Stimulated activated CD8-positive, alpha-beta memory T cell treated with anti-CD3 and anti-CD28 coated beads, Interleukin-4, amount 100 ng/mL, for 1 hour (primary cell): ENCODE measurements at places on chromosomes 3 and 15.
A peak's percentile ranks its signal among the peaks of the same experiment; 100 is the strongest.

DNA sequence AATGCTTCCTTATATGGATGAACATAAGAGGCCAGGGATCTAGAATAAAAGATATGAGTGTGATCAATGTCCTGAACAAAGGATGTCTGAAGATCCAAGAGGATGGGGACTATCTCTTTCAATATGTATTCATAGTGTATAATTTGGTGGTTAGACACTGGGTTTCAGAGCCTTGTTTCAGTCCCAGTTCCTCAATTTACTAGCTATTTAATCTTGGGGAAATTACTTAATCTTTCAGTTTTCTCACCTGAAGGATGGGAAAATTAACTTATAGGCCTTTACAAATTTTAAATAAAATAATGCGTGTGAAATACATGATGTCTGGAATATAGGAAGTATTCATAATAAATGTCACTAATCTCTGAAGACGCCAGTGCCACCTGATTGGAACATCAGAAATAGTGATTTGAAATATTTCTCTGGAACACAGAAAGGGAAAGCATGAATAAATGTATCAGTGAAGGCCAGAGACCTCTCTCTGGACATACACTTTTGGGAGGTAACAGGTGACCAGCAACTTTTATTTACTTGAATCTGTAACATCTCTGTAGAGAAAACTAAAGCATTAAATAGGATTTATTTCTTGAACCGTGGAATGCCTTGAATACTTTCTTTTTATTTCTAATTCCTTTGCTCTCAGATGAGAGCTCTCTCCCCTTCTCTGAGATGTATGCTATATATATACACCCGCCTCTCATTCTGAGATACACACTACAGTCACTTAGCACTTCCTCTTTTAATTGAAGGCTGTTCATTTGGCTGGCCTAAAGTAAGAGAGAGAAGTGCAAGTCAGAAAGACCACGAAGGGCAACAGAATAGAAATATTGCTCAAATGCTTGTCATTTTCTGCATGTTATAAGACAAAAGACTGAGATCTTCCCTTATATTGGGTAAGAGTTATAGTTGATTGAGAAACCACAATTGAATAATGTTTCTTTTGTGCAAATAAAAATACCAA lies 407.1 kb downstream of the LSAMP start:
- DNase-seq: no peak

GRCh38 chr3:105762749-105763658 lies 105.8 kb downstream of the CBLB start:
- no peak for DNase-seq

DNA sequence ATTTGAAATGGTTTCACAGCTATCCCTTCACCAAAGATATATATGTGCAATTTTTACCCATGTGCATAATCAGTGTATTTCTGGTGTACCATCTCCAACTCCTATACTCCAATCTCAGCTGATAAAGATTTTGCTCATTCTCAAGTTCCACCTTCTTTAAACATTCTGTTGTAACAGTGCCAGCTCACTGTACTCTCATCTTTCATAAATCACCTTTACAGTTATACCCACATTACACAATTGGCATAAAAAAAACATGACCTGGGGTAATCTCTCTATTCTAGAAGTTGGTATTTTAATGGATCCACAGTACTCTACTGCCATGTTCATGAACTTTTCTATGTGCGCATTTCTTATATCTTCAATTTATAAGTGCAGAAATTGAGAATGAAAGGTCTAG lies 339.9 kb upstream of the DPH6 start:
- DNase-seq: no peak

DNA sequence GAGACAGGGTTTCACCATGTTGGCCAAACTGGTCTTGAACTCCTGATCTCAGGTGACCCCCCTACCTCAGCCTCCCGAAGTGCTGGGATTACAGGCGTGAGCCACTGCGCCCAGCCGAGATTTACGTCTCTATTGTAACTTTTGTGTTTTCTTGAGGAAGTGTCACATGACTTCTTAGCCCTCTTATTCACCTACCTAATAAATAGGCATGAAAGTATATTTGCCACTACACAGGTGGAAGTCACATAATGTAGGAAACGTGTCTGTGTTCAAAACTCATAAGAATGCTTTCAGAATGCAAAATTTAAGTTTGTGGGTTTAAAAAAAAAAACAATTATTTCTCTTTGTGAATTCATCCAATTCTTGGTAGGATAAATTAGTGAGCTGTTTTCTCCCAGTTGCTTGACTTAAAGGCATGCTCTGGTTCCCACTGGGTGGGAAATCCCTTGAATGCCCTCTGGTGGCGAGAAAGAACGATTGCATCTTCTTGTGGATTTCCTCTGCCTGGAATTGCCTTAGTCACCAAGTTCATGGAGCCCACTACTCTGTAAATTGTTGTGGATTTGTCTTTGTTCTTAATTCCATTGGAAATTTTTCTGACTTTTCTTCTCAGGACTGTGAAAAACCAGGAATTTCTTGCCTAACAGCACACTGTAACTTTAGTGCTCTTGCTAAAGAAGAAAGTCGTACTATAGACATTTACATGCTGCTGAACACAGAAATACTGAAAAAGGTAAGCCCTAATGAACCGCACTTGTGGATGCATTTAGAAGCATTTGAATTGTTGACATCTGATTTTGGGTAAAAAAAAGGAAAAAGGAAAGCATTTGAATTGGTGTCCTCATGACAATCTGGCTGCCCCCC lies 82.2 kb upstream of the CTDSPL start:
- DNase-seq: no peak

DNA sequence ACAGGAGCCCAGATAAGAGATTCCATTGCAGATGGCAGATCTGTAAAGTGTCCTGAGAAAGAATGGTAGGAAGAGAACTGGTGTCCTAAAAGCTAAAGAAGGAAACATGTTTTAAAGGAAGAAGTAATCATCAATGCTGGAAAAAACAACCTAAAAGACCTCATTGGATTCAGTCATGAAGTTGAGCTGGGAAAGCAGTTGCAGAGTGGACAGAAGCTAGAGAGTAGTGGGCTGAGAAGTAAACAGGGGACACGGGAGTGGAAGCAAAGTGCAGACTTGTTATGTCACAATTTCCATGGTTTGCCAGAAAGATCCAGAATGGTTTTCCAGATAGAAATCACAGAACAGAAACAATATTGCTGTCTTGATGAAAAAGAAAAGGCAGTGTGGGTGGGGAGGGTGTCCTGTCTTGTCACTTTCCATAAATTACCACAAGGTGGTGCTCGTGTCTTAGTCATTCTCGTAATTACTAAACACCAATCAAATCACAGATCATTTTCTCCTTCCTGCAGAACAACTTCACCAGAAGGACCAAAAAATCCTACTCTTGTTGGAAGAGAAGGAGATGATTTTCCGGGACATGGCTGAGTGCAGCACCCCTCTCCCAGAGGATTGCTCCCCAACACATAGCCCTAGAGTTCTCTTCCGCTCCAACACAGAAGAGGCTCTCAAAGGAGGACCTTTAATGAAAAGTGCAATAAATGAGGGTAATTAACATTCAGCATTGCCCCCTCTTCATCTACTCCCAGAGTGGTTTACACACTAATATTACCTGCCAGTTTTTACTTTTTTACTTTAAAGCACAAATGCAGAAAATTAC lies 64.5 kb downstream of the KLHL25 start:
- no peak for DNase-seq

GRCh38 chr3:30518181-30518864 lies 88.1 kb upstream of the TGFBR2 start:
- DNase-seq: no peak

GRCh38 chr3:35784169-35784568 lies 144.8 kb downstream of the ARPP21 start:
- DNase-seq: no peak

DNA sequence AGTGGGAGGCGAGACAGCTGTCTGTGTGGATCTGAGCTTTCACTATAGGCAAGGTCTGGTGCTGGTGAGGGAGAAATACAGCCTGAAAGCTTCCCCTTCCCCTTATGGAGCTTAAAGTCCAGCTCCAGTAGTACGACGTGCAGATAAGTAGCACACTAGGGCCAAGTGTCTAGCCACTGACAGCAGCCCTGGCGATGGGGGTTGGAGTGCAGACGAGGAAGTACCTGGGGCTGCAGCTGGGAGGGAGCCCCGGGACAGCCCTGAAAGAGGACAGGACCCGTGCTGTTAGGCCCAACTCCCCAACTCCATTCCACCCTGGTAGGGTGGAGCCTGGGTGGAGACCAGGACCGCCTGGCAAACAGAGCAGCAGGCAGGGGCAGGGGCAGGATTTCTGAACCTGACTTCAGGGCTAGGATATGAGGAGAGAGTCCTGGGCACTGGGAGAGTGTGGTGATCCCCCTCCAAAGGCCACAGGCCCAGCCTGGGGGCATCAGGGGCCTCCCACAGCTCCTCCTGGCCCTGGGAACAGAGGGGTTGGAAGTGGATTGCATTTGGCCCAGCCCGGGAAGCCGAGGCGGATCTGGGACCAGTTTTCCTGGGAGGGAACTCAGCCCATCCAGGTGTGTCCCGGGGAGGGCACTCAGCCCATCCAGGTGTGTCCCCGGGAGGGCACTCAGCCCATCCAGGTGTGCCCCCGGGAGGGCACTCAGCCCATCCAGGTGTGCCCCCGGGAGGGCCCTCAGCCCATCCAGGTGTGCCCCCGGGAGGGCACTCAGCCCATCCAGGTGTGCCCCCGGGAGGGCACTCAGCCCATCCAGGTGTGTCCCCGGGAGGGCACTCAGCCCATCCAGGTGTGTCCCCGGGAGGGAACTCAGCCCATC lies 42.8 kb downstream of the BDH1 start:
- no peak for DNase-seq

GRCh38 chr3:172221547-172221946 lies 182.2 kb downstream of the FNDC3B start:
- DNase-seq: no peak

GRCh38 chr15:75669191-75669878 lies 21.6 kb downstream of the SNX33 start:
- DNase-seq: no peak

DNA sequence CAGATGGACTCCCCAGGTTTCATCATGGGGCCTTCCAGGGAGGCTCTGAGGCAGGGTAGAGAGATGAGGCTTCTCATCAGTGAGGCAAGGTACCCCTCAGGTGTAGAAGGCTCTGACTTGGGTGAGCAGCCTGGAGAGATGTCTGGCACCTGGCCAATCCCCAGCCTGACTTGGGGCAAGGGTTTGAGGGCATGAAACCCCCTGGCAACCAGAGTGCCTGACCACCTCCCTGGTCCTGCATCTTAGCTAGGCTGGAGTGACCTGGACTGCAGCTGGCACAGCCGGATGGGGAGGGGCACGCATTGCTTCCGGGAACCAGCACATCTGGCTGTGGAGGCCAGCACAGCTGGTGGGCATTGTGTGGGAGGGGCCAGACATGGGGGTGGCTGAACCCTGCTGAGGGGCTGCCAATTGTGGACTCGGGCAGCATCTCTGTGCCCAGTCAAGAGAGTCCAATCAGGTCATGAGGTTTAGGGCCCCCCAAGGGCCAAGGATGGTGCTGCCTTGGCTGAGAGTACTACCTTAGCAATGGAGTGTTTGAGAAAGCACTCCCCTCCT lies 1.9 kb downstream of the ZBTB47 start:
- DNase-seq: no peak

GRCh38 chr15:59376733-59377132 lies 4.1 kb upstream of the MYO1E start:
- DNase-seq: no peak

DNA sequence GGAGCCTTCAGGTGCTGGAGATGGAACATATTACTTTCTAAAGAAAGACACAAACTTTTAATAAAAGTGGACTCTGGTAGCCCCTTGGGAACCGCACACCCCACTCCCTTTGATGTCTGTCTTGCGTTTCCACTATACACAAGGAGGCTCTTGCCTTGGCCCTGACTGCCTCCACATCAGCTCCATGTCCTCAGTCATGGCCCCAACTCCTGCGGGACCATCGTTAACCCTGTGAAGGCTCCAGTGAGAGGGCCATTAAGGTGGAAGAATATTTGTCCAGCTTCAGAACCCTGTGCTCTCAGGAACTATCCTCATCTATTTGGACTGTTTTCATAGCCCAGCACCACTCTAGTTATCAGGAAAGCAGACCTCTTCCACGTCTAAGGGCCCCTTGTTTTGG lies 16.1 kb upstream of the BFSP2 start:
- DNase-seq: no peak

GRCh38 chr3:136703429-136703828 lies 48.7 kb downstream of the STAG1 start:
- DNase-seq: no peak

DNA sequence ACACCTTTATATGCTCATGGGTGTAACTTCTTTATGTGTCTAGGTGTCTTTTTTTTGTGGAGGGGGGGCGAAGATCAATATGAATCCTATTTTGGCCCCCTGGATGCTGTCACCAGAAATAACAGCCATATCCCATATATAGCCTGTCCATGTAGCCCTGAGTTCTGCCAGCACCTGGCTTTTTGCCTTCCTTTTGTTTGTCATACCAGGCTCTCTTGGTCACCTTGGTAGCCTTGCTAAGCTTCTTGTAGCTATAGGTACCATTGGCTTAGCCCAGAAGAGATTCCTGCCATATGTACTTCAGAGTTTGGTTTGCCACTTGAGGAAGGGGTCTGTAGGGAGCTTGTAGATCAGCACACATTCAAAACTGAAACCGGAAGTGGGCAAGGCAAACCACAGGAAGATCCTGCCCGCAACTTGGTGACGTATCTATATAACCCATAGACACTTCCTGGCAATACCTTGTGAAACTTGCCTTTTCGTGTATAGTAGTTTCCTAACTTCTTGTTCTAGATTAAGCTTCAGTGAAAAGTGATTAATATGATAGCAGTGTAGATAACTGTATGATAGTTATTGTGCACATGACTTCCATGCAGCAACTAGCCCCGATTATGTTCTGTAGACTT lies 11.9 kb downstream of the RASA2 start:
- peak; percentile 67 for DNase-seq

DNA sequence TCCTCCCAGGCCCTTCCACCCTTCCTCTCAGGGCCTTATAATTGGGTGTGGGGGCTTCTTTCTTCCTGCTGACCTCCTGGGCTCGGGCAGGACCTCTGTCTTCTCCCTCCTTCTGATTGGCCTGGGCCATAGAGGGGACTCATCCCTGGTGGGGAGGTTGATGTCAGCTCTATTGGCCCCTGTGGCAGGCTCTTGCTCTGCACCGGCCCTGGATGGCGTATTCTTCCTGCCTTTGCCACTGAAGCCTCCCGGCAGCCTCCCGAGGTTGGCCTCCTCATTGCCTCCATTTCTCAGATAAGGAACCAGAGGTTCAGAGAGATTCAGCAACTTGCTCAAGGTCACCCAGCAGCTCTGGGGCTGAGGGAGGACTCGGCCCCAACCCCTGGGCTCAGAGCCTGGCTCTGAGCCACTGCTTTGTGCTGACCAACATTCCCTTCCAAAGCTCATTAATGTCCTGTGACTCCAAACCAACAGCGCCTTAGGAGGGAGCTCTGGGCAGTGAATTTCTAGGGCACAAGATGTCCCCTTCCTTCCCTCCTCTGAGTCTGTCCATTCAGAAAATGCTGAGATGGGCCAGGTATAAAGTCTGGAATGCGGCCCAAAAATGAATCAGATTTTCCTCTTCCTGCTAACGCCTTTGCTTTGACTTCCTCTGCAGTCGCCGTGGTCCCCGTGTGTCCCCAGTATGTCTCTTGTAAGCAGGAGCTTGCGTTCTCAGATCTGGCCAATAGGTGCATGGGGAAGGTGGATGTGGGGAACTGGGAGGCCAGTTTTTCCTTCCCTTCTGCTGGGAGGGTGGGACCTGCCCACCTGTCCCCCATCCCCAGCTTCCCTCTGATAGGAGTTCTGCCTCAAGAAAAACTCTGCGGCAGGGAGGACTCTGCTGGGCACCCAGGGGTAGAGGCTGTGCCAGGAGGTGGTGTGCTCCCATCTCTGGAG lies 74.2 kb downstream of the HMCES start:
- DNase-seq: no peak

- DNase-seq: no peak
These were observed 8.7 kb downstream of the U2SURP start for GRCh38 chr3:143010024-143010423.

GRCh38 chr3:37287776-37288175 lies 113.4 kb upstream of the LRRFIP2 start:
- DNase-seq: no peak
